ENCODE measurements at places on chromosomes 6 and 20. TPM values are rescaled to one million over a fixed set of nuclear protein-coding genes. Genes with fewer than 3 reads are reported as not detected.

- ATAC-seq: peak; percentile 89
Observed at GRCh38 chr20:62953839-62954703, 1.6 kb downstream of the SLC17A9 start.

GRCh38 chr20:51720384-51720783 lies 47.8 kb downstream of the ATP9A start:
- ATAC-seq: no peak

GRCh38 chr6:99146711-99147110 lies 199.0 kb upstream of the FBXL4 start:
- no peak for ATAC-seq

- ATAC-seq: no peak
Observed at GRCh38 chr6:145538989-145539388, 196.3 kb downstream of the EPM2A start.

GRCh38 chr20:61569825-61570224 lies 317.8 kb downstream of the CDH4 start:
- no peak for ATAC-seq

DNA sequence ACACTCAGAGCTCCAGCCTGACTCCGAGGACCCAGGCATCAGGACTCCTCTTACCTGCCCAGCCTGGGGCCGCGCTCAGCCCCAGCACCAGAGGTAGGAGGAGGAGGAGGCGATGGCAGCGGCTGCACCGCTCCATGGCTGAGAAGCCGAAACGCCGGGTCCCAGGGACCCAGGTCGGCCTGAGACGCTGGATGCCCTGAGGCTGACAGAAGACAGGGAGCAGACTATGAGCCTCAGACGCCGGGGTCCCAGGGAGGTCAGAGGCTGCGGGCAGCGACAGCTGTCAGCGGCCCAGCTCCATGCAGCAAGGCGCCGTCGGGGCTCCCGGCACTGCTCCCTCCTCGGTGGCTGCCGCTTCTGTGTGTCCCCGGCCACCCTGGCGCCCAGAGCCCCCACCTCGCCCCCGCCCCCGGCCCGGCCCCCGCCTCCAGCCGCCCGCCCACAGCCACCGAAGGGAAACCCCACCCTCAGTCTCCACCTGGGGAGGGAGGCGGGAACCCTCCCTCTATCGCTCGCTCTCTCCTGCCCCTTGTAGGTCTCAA lies at the start of gene COL11A2:
Gene COL11A2 (minus strand): TSS at position 363 of the 542 bp plus-strand sequence. CDS start 227 bp downstream, at position 136.
- ATAC-seq: peak; percentile 10

GRCh38 chr6:139081471-139081870 lies 52.9 kb downstream of the ABRACL start:
- ATAC-seq: no peak

GRCh38 chr6:157629220-157629619 lies 193.8 kb upstream of the SNX9 start:
- ATAC-seq: no peak

GRCh38 chr6:152575621-152576150 lies 61.5 kb downstream of the SYNE1 start:
- ATAC-seq: peak; percentile 85

DNA sequence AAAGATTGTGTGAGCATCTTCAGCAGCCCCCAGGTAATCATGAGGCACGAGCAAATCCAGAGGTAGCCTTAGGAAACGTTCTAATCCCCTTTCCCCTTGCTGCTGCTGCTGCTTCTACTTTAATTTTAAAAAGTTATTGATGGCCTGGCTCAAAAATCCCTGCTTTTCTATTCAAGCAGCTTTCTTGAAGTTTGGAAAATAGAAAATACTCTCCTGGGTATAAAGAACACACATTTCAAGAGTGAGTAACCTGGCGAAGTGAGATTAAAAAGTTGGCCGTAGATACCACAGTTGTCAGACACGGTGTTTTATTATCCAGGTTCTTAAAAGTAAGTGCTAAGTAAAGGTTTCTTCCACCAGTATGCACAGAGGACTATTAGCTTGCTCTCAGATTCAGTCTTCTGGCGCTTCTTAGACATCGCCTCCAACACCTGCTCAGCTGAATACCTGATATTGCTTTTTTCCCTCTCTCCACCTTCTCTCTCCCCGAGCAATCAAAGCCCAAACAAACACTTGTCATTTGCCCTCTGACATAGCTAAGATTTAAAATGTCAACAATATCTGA lies 150.7 kb downstream of the EDN3 start:
- no peak for ATAC-seq

- ATAC-seq: peak; percentile 90
Observed at GRCh38 chr20:52410182-52410647, 218.6 kb upstream of the ZFP64 start.

DNA sequence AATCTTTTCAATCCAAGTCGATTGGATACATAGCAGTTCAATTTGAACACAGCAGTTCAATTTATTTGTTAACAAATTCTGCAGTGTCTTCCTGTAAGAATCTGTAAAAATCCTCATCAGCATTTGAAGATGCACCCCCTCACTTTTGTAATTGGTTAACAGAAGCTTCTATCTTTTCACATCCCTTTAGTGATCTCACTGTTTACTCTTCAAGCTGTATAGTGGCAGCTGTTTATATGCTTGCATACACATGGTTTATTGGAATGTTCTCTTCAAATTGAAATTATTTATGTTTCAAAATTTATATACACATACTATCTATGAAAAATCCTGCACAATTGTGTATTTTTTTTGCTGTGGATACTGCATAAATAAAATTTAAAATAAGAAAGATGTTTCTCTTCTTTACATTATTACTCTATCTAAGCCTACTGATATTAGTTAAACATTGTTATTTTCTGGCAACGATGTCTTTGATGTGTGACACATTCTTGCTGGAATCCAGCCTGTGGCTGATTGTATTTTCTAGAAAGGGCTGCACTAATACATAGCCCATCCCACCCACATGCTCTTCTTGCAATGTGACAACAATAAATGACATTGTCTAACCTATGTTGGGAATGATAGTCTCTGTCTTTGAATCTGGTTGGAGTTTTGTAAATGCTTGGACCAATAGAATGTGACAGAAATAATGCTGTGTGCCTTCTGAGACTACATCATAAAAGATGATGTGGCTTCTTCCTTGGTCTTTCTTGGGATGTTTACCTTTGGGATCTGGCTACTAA lies 573.0 kb downstream of the CD109 start:
- ATAC-seq: no peak

DNA sequence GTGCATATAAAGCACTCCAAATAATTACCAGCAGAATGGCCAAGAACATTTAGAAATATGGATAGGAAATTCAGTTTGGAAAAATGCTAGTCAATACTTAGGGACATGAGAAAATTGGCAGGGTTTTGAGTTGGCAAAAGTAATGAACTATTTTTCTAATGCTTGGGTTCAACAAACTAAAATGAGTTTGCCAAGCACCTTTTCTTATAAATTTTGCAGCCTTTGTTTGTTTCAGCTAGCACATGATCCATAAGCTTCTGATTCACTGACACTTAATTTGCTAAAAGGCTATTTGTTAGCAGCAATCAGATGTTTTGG lies 324.8 kb downstream of the QKI start:
- no peak for ATAC-seq

DNA sequence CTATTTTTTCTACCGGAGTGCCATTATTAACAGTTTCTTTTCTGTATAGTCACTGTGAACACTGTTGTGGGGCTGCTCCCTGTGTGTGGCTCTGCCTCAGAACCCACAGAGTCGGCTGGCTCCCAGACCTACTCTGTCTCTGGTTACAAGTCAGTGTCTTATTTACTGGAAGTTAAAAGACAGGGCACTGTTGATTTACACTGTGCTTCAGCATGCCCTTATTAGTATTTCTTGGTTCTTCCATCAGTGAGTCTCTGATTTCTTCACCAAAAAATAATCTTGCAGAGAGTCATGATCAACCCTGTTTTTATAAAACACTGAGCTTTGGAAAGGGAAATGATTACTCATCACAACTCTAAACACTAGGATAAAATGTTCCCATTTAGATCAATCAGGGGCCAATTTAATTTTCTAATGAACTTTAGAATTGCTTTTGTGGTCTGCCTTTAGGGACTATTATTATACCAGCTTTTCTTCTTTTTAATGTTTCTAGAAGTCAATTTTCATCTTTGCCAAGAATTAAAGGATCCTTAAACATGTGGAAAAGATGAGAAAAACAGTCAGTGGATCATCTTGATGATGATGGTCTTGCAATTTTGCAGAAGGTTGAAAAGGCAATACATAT lies 92.6 kb downstream of the UTRN start:
- no peak for ATAC-seq

GRCh38 chr6:161748535-161749416 lies 474.9 kb upstream of the AGPAT4 start:
- ATAC-seq: peak; percentile 70

DNA sequence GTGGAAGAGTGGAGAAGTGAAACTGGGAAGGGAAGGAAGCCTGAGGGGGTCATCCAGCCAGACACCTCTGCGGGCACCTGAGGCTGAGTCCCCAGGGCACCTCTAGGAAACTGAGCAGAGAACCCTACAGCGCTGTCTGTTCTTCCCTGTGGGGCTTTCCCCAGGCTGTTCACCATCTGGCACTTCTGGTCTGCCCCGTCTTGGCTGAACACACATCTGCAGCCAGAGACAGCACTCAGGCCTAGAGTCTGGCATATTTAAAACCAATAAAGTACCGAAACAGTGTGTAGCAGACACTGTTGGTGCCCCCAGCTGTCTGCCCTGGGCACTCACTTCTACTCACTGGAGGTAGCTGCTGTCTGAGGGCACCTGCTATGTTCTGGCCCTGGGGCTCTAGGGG lies 9.4 kb upstream of the ARFGEF2 start:
- no peak for ATAC-seq

DNA sequence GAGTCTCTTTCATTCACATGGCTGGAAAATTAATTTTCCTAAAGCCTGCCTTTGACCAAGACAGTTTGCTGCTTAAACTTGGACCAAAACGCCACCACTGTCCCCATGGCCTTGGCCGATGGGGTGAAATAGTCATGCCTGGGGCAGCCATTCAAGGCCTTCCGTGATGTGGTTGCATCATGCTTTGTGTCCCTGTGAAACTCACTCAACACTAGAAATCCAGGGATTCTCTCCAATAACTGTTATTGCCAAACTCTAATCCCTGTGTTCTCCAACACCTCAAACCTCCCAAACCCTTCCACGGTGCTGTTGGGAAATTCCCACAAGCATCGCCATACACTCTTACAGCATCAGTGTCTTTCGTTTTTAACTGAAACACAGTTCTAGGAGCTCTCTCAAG lies 1.4 kb upstream of the TXNDC5 start:
- no peak for ATAC-seq

DNA sequence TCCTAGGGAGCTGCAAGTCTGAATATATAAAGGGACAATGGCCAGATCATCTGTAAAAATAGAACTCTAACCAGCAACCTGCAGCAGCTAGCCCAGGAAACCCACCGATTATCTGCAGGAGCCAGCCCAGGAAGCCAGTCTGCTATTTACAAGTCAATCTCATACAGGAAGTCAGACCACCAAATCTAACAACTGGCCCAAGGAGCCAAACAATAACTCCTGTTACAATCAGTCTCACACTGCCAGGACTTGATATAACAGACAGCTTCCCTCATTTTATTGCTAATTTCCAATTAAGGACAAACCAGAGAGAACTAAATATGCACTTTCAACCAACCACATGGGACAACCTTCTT lies 14.4 kb upstream of the RIN2 start:
- no peak for ATAC-seq

- no peak for ATAC-seq
Observed at GRCh38 chr6:129236001-129236517, 353.1 kb downstream of the LAMA2 start.

GRCh38 chr6:84408028-84408427 lies 180.6 kb upstream of the CEP162 start:
- ATAC-seq: no peak

DNA sequence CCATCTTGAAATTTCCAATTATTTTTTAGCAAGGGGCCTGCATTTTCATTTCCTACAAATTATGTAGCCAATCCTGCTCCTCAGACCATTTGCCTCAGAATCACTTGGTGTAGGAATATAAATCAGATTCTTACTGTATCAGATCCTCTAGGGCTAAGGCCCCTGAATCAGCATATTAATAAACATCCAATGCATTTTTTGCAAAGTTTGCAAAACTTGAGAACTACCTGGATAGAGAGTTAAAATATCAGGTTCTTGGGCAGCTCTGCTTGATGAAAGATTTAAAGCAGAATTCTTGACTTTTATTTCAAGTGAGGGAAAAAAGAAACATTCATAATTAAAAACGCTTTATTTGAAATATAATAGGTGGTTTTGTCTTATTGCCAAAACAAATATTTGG lies 82.2 kb upstream of the MAN1A1 start:
- no peak for ATAC-seq

The GRIK2 gene
- 1.9 TPM for total RNA-seq

The TMEM200A gene
- total RNA-seq: 9.5 TPM

The TAAR2 gene
- total RNA-seq: not detected

The LGSN gene
- 0.08 TPM for total RNA-seq

The PARD6B gene
- total RNA-seq: 2.2 TPM

The RRAGD gene
- 39.9 TPM for total RNA-seq

The RFX6 gene
- not detected for total RNA-seq

The RNF217 gene
- total RNA-seq: 15.6 TPM

The WDR46 gene
- total RNA-seq: 49.0 TPM

Data from motor neuron (in vitro differentiated cells).